ENCODE measurements at places on chromosomes 2 and 18.

DNA sequence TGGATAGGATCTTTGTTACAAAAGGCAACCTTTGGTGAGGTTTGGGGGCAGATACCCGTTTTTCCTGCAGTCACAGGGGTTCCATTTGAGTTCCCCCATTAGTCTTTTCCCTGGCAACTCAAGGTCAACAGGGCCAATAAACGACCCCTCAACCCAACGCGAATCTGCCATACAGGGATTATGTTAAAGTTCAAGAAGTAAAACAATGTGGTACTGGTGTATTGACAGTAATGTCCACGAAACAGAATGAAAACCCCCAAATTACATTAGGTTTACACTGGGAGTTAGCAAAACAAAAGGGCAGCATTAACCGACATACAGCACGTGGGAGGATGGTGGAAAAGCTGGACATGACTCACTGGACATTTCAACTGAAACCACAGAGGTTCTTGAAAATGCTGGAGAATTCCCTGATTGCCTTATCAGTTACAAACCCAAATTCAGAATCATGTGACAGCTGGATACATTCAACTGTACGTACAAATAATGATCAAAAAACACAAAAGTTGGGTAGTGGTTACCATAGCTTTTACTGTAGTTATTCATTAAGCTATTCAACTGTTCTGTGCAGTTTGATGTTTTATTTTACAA, 4.9 kb upstream of the IMP4 start:
- H3K27ac ChIP-seq, result no peak overlapping the region
- peak overlapping the region; percentile 22 for H3K4me3 ChIP-seq
- peaks cover 9% of the 10 kb centered on the region for H3K36me3 ChIP-seq
- H3K4me1 ChIP-seq, result peaks cover 6% of the 10 kb centered on the region

- H3K27me3 ChIP-seq, result no peaks in the 10 kb centered on the region
- H3K4me1 ChIP-seq, result no peaks in the 10 kb centered on the region
- no peak overlapping the region for H3K27ac ChIP-seq
- DNase-seq, result no peak
- no peaks in the 10 kb centered on the region for H3K36me3 ChIP-seq
Observed at GRCh38 chr2:6968319-6969100, 51.3 kb downstream of the RNF144A start.

DNA sequence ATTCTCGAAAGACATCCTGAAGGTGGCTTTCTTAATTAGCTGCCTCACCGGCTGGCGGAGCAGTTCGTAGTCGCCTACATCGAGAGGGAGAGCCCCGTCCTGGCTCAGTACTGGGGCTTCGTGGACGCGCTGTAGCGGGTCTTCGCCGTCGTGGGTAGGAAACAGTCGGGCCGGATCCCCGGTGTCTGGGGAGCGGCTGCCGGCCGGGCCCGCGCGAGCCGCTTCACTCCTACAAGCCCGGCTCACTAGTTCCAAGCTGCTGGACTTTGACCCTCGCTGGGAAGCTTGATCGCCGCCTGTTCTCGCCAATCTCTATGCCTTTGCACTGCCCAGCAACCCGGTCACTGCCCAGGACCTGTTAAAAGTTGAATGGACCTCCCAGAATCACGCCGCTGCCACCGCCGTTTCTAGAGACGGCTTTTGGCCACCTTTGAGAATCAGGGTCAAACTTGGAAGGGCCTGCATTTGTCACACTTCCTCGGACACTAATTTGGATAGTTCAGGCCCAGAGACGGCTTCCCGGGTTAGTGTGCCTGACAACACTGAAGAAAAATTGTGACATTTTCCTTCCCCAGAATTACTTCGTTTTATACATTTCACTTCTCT, 41.4 kb upstream of the AKAIN1 start:
- DNase-seq, result no peak
- H3K36me3 ChIP-seq, result peaks cover 12% of the 10 kb centered on the region
- peak overlapping the region; percentile 98 for H3K27ac ChIP-seq
- no peaks in the 10 kb centered on the region for H3K27me3 ChIP-seq
- H3K4me1 ChIP-seq, result peaks cover 31% of the 10 kb centered on the region

- H3K27me3 ChIP-seq, result no peaks in the 10 kb centered on the region
- H3K27ac ChIP-seq, result no peak overlapping the region
- no peak overlapping the region for H3K4me3 ChIP-seq
- no peak for DNase-seq
- H3K36me3 ChIP-seq, result no peaks in the 10 kb centered on the region
Observed at GRCh38 chr2:204885747-204886146, 340.5 kb downstream of the PARD3B start.

- no peaks in the 10 kb centered on the region for H3K27me3 ChIP-seq
- no peak for DNase-seq
- no peaks in the 10 kb centered on the region for H3K36me3 ChIP-seq
- H3K4me3 ChIP-seq, result no peak overlapping the region
- H3K27ac ChIP-seq, result no peak overlapping the region
Observed at GRCh38 chr2:147520817-147521216, 324.0 kb upstream of the ACVR2A start.

DNA sequence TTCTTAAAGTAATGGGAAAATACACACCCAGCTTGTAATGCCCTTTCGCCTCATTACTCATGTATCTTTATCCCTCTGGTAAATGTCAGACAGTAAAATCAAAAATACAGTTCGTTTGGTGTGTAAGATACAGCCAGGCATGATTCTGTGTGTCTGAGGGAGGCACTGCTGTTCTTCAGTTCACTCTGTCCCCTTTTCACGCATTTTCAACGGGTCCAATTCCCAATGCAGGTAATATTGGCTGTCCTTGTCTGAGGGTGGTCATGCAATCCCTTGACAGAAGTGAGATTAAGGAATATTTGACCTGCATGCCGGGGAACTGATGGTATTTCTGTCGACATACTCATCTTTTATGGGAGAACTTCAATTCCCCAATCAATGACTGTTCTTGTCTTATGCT, 587.2 kb upstream of the NXPH2 start:
- H3K4me3 ChIP-seq, result no peak overlapping the region
- no peaks in the 10 kb centered on the region for H3K36me3 ChIP-seq
- no peaks in the 10 kb centered on the region for H3K4me1 ChIP-seq
- H3K27ac ChIP-seq, result no peak overlapping the region

GRCh38 chr2:205684871-205685313, 2.6 kb downstream of the NRP2 start:
- H3K4me1 ChIP-seq, result peaks cover 6% of the 10 kb centered on the region
- no peaks in the 10 kb centered on the region for H3K27me3 ChIP-seq
- H3K27ac ChIP-seq, result peak overlapping the region; percentile 85
- H3K36me3 ChIP-seq, result no peaks in the 10 kb centered on the region
- no peak for DNase-seq

- H3K27ac ChIP-seq, result no peak overlapping the region
- H3K4me1 ChIP-seq, result peaks cover 16% of the 10 kb centered on the region
- no peak overlapping the region for H3K4me3 ChIP-seq
- no peaks in the 10 kb centered on the region for H3K27me3 ChIP-seq
- no peaks in the 10 kb centered on the region for H3K36me3 ChIP-seq
Observed at GRCh38 chr2:85503851-85504777, 34.9 kb upstream of the MAT2A start.

DNA sequence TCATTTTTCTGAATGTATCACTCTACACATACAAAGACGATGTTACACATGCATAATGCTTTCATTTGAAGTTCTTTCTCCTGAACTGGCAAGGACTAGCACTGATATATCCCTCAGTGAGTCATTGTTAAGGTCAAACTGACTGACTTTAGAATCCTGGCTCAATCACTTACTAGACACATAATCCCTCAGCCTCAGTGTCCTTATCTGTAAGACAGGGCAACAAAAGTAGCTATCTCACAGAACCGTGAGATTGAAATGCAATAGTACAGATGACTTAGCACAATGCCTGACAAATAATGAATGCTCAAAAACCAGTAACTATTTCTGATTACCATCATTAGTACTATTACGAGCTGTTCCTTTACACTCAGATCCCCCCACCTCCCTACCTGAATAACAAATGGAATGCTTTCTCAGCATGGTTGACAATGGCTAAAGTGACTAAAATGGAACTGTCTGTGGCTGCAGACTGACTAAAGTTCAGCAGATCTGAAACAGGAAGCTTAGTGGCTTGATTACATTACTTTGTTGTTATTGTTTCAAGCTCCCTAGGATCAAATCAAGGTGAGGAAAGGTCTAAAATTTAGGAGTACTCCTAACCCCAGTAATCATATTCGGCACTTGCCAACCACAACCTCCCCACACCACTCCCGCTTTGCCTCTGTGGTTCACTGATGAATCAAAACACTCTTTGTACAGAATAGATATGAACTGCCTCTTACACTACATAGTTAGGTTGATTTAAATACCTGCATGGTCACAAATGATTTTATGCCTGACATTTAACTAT, 35.8 kb upstream of the CACNB4 start:
- H3K27ac ChIP-seq, result no peak overlapping the region
- no peak for DNase-seq
- peaks cover 8% of the 10 kb centered on the region for H3K4me1 ChIP-seq
- no peaks in the 10 kb centered on the region for H3K27me3 ChIP-seq

- no peak overlapping the region for H3K27ac ChIP-seq
- H3K4me3 ChIP-seq, result no peak overlapping the region
- no peak for DNase-seq
- H3K27me3 ChIP-seq, result no peaks in the 10 kb centered on the region
Observed at GRCh38 chr2:201363857-201364560, 6.9 kb upstream of the FLACC1 start.

- H3K27ac ChIP-seq, result no peak overlapping the region
- H3K27me3 ChIP-seq, result no peaks in the 10 kb centered on the region
- H3K36me3 ChIP-seq, result no peaks in the 10 kb centered on the region
- no peaks in the 10 kb centered on the region for H3K4me1 ChIP-seq
Observed at GRCh38 chr2:175626796-175627195, 375.3 kb downstream of the LNPK start.

DNA sequence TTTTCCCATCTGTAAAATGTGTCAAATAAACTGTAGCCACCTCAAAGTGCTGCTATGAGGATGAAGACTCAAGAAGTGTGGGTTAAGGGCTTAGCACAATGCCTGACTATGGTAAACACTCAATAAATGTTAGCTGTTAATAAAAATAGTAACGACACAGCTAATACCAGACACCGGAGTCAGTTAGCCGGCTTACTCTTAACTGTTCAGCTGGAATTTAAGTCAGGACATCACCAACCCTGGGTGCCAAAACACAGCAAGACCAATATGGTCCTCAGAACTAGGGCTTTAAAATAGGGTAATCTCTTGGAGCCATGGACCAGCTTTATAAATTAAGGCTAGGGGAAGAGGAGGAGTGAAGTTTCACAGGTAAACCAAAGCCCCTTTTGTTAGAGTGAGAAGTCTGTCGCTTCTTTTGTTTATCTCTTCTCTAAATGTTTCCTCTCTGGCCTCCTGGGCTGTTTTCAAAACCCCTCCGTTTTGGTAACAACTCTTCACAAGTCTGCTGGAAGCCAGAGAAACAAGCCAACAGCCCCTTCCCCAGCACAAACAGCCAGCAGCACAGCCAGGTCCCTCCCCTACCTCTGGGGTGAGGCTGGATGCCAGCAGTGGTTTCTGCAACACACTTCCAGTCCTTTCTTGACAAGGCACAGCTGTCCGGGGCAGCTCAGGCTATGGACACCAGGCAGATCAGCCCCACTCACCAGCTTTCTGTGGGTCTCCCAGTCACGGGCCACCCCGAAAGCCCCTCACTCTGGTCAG, 13.8 kb upstream of the FZD7 start:
- no peak for DNase-seq
- H3K4me3 ChIP-seq, result no peak overlapping the region
- H3K36me3 ChIP-seq, result no peaks in the 10 kb centered on the region
- H3K27me3 ChIP-seq, result no peaks in the 10 kb centered on the region
- no peak overlapping the region for H3K27ac ChIP-seq
- H3K4me1 ChIP-seq, result no peaks in the 10 kb centered on the region

GRCh38 chr2:15851076-15851693, 89.2 kb upstream of the MYCN start:
- H3K4me1 ChIP-seq, result no peaks in the 10 kb centered on the region
- no peak overlapping the region for H3K27ac ChIP-seq
- H3K27me3 ChIP-seq, result no peaks in the 10 kb centered on the region
- no peaks in the 10 kb centered on the region for H3K36me3 ChIP-seq
- no peak overlapping the region for H3K4me3 ChIP-seq

GRCh38 chr18:13207294-13207693, 11.3 kb upstream of the LDLRAD4 start:
- no peak overlapping the region for H3K27ac ChIP-seq
- DNase-seq, result no peak
- no peak overlapping the region for H3K4me3 ChIP-seq
- no peaks in the 10 kb centered on the region for H3K27me3 ChIP-seq
- H3K4me1 ChIP-seq, result no peaks in the 10 kb centered on the region

DNA sequence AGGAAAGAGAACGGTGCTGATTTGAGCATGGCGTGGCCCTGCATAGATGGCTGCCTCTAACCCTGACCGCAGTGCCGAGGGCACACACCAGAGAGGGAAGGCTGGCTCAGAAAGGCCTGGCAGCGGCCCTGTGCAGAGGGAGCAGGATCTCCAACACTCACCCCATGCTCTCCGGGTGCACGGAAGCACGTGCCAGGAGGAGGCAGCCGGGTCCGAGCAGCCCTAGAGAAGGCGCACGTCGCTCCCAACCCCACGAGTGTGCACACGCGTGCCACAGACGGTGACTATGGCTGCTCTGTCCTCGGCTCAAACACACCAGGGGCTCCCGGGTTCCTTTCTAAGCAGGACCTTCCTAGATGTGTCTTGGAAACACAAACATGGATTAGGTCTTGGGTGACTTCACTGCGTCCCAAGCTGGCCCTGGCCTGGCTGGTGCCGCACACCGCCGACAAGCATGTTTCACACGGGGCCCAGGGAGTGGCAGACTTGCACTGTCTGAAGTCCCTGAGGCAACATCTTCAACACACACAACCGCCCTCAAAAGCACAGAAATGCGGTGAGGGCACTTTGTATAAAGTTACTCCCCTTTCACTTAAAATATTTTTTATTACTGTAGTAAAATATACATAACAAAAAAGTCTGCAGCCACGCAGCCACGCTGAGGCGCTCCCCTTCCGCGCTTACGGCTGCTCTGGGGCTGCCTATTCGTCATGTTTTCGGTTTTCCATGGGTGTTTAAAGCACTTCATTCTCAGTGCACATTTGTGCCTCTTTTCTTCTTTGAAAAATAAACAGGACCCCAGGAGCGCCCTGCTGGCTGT, 110.0 kb downstream of the ZNF516 start:
- no peak overlapping the region for H3K27ac ChIP-seq
- no peaks in the 10 kb centered on the region for H3K4me1 ChIP-seq
- H3K36me3 ChIP-seq, result peaks cover under 1% of the 10 kb centered on the region
- no peak for DNase-seq
- no peaks in the 10 kb centered on the region for H3K27me3 ChIP-seq
- no peak overlapping the region for H3K4me3 ChIP-seq

DNA sequence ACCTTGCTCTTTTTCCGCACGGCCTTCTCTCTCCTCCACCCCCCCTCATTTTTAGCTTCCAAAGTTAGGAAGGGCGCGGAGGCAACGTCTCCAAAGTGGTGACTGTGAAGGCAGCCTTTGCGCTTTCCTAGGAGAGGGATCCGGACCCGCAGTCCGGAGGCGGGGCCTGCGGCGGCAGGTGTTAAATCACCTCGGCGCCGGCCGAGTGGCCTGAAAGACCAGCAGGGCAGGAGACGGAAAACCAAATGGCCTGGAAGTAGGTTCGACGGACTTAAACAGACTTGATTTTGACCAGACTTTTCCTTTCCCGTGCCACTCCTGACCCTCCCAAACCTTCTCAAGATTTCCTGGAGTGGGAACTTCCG, 615 bp downstream of the GORASP2 start:
- H3K27ac ChIP-seq, result peak overlapping the region; percentile 83
- peaks cover 37% of the 10 kb centered on the region for H3K4me1 ChIP-seq
- H3K27me3 ChIP-seq, result no peaks in the 10 kb centered on the region
- no peaks in the 10 kb centered on the region for H3K36me3 ChIP-seq
- no peak for DNase-seq

GRCh38 chr2:240595381-240596079, 9.0 kb downstream of the CAPN10 start:
- H3K36me3 ChIP-seq, result peaks cover 24% of the 10 kb centered on the region
- peaks cover 33% of the 10 kb centered on the region for H3K4me1 ChIP-seq
- no peak for DNase-seq
- no peaks in the 10 kb centered on the region for H3K27me3 ChIP-seq

Measured in thoracic aorta (tissue), 2 donors.